SK-N-DZ (cell line): ENCODE measurements at places on chromosomes 5 and 9.
A peak's percentile ranks its signal among the peaks of the same experiment; 100 is the strongest.

- no peak for DNase-seq
Measured at GRCh38 chr5:62578540-62578939, at the start of gene LRRC70. Gene LRRC70, plus strand, starts transcription at chr5:62578819. Its CDS starts 620 bp downstream, at chr5:62579439.

- DNase-seq: no peak
Measured at GRCh38 chr9:7298123-7298522, 501.5 kb downstream of the DMAC1 start.

GRCh38 chr5:135441919-135442318 lies 5.2 kb downstream of the DCANP1 start:
- DNase-seq: no peak

- no peak for DNase-seq
Measured at GRCh38 chr9:25449503-25449902, 228.7 kb downstream of the TUSC1 start.

DNA sequence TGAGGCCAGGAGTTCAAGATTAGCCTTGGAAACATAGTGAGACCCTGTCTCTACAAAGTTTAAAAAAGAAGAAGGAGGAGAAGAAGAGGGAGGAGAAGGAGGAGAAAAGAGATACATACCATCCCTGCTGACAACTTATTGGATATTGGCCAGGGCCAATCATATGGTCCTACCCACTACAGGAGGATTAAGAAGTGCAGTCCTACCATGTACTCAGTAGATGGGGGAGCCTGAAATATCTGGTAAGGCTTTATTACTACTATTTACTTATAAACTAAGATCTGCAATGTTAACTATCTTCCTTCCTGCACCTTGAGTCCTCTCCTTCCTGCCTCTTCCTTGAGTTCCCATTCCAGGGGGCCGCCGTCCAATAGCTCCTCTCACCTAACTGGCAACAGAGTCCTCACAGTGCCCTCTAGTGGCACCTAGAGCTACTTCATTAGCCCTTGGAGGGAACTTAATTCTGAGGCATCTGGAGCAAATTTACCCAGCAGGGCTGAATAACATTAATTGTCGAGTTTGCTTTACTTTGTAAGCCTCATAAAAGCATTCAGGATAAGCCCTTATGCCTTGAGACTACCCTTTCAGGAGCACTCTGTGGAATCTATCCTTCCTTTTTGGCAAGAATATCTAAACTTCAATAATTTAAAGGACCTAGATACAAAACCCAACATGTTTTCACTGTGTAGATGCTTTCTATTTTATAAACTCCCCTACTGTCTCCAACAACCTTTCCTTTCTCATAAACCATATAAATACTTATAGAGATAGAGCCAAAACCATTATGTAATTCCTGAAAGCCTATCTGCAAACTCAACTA lies 39.1 kb upstream of the RANBP6 start:
- DNase-seq: peak; percentile 56

- no peak for DNase-seq
Measured at GRCh38 chr9:12723409-12724028, 30.3 kb downstream of the TYRP1 start.

GRCh38 chr9:98045234-98046179 lies 11.0 kb upstream of the NANS start:
- peak; percentile 12 for DNase-seq

DNA sequence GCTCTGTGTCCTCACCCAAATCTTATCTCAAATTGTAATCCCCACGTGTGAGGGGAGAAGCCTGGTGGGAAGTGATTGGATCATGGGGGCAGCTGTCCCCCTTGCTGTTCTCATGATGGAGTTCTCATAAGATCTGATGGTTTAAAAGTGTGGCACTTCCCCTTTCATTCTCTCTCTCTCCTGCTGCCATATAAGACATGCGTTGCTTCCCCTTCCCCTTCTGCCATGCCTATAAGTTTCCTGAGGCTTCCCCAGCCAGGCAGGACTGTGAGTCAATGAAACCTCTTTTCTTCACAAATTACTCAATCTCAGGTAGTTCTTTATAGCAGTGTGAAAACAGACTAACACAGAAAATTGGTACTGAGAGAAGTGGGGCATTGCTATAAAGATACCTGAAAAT lies 107.7 kb downstream of the DMAC1 start:
- DNase-seq: no peak

GRCh38 chr5:178378527-178379484 lies 146.2 kb upstream of the PHYKPL start:
- DNase-seq: no peak

GRCh38 chr9:22119522-22120158 lies 110.5 kb upstream of the CDKN2B start:
- peak; percentile 0 for DNase-seq

DNA sequence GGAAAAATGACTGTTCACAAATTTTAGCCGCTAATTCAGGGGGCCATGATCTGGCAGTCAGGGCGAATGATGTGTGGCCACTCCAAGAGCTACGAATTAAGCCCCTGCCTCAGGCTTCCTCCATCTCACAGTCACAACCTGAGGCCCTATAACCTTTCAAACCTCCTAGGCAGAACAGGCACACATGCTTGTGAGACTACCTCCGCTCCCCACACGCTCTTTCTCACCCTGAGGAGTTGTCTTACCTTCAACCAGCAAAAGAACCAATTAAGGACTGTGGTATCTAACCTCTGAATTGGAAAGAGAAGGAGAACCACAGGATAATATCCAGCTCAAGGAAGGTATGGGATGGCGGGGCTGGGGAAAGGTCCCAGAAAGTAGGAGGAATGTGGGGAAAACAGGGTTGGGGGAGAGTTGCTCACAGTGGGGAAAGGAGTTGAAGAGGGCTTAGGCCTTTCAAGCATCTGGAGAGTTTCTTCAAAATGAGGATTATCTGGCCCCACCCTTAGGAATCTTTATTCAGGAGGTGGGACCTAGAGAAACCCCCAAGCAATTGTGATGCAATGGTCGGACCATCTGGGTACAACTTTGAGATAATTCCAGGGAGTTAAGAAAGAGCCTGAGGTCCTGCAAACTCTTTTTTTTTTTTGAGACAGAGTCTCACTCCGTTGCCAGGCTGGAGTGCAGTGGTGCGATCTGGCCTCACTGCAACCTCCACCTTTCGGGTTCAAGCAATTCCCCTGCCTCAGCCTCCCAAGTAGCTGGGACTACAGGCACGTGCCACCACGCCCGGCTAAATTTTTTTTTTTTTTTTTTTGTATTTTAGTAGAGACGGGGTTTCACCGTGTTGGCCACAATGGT lies 5.5 kb downstream of the PCDH1 start:
- no peak for DNase-seq

DNA sequence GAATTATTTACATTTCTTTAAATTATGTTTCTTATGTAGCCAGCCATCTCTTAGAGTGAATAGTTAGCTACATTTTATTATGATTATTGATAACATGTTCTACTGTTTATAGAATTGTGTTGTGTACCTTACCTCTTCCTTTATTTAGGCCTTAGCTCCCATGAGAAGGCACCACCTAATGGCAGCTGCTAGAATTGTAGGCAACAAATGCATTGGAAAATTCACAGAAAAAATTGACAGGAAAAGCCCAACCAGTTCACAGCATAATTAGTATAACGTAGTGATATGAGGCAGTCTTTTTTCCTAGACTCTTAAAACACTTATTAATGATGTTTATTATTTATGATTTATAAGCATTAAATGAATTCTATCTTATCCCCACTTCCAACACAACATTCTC lies 175.8 kb downstream of the WDR70 start:
- no peak for DNase-seq

- DNase-seq: peak; percentile 24
Measured at GRCh38 chr9:94084314-94084713, at the start of gene PTPDC1. Gene PTPDC1, plus strand, starts transcription at chr9:94084464. Its CDS starts 67 bp downstream, at chr9:94084531.

GRCh38 chr5:172377856-172378255 lies 76.5 kb downstream of the SH3PXD2B start:
- DNase-seq: no peak

- no peak for DNase-seq
Measured at GRCh38 chr5:72021651-72022357, 85.5 kb upstream of the MAP1B start.

DNA sequence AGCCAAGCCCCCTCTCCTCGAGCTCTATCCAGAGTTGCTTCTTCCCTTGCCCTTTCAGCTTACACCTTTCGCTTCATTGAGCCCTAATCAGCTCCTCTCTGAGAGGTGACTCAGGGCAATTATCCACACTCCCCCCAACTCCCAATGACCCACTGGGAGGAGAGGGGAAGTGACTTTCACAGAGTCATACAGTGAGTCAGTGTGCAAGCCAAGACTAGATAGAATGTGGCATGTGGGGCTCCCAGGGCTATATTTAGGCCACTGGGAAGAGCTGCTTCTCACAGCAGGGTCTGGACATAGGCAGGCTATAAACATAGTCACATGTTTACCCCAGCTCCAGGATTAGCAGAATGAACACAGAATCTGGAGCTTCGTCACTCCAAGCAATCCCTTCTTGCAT lies 57.4 kb downstream of the NRG2 start:
- no peak for DNase-seq

DNA sequence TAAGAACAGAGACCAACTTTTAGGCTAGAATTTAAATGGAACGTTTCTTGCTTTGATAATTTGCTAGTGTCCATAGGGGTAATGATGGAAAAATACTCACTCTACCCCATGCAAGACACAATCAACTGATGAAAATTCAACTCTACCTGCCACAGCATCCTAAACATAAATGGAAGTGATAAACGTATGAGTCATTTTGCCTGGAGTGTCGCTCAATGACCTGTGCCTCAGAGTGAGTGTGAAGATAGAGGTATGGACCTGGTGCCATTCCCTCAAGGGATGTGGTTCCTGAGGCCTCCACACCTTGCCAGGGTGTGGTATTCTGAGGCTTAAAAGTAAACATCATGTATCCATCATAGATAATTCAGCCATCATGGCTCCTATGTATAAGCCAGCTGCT lies 14.0 kb downstream of the ARL14EPL start:
- no peak for DNase-seq

DNA sequence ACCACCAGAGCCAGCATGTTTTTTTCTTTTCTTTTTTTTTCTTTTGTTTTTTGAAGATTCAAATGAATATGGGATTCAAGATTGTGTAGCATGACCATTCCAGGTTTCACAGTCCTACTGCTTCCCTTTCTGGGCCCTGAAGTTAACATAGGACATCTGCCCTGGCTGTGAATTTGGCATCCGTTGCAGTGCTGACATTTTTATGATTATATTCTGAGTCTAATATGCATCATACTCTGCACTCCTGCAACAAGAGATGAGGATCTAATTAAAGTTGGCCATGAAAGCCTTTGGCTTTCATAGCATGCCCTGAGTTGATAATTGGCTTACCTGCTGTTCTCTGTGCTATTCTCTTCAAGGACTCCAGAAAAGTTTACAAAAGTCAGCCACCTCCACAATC lies 29.8 kb downstream of the C5orf22 start:
- DNase-seq: no peak

- no peak for DNase-seq
Measured at GRCh38 chr5:30894811-30895210, 298.7 kb upstream of the CDH6 start.

DNA sequence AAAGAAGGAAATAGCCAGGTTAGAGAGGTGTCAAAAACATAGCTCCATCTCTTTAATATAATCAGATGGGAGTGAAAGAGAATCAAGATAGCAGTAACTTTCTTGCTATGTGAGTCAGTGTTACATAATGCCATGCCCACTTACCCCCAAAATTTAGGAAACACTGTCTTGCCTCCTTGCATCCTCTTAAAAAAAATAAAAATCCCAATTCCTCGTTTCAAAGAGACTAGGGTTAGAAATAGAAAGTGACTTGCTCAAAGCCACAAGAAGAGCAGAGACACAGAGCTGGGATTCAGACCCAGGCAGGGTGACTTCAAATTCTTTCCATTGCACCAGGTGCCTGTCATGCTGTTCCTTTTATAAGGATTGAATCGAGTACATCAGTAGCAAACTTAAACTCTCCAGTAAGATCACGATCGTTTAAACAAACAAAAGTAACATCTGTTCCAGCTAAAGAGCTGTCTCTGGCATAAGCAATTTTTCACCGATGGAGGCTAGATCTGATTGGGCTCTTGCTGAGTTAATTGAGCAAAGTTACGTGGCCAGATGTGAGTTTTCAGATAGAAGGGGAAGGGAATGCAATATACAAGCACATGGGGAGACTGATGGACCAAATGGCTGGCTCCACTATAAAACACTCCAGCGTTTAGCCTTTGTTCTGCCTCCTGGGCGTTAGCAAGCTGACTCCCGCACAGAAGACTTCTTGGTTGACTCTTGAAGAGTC lies 176.9 kb downstream of the PALM2AKAP2 start:
- no peak for DNase-seq

GRCh38 chr9:16028548-16028947 lies 475.7 kb downstream of the CCDC171 start:
- no peak for DNase-seq

GRCh38 chr5:109041317-109041716 lies 293.6 kb downstream of the FER start:
- no peak for DNase-seq

- DNase-seq: no peak
Measured at GRCh38 chr5:147690595-147690994, 91.9 kb downstream of the JAKMIP2 start.

DNA sequence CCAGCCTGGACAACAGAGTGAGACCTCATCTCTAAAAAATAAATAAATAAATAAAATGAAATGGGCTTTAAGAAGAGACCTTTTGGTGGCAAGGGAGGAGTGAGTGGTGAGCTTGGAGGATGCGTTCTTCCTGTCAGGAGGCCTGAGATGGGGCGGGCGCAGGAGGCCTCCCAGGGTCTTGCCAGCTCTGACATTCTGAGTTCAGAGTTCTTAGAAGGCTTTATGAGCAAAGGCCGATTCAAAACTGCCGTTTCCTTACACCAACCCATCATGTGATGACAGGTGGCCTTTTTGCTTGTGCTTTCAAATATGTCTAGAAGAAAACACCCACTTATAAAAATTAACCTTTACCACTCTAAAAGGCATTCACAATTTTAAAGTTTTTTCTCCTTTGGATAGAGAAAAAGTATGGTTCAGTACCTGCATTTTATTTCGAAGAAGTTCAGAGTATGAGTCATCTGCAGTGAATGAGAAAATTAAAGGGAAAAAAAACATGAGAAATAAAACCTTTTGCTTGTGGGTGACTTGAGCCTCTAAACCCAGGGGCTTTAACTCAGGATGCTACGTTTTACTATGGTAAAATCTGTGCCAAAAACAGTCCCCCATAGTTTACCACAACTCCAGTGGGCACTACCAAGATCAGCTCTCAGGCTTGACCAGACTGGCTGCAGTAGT lies 157.4 kb upstream of the OTULINL start:
- no peak for DNase-seq

DNA sequence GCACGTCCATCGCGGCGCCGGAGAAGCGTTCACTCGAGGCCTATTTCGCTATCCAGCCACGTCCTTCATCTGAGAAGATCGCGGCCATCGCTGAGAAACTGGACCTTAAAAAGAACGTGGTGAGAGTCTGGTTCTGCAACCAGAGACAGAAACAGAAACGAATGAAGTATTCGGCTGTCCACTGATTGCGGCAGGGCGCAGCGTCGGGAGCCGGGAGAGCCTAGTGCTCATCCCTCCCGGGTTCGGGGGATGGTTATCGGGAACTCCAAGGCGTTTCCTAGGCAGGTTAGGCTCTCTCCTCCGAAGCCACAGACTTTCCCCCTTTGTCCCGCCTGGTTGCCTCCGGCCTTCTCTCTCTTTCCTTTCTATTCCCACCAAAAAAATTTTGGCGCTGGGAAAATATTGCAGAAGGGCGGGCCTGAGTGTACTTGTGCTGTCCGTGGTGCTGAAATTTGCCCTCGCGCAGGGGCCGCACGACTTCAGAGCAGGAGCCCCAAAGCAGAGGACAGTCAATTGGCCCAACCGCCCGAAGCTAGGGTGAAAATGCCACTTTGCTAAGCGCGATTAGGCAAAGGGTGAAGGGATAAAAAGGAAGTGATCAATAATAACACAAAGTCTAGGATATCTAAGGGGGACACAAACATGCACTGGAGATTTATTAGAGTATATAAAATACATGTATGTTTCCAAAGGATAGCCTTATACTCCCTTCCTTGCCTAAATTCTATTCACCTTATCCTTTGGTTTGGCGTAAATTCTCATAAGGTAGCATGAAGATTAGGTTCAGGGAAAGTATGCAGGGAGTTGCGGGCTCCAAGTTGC lies 1.8 kb downstream of the POU4F3 start:
- DNase-seq: no peak
